BJ (cell line): ENCODE measurements at places on chromosomes 11 and 22.

DNA sequence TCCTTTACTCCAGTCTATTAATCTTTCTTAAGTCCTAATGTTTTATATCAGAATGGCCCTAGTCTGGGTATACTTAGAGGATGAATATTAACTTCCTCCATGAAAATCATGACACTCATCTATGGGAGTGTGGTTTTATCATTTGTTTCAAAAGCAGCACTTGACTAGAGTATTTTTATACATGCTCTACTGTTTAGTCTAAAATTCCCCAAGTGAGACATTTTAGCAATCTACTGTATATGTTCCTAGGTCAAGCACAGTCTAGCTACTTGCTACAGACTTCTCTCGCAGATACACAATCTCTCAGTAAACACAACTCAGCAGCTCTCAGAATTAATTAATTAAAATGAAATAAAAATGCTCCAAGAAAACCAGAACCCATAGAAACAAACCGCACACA, 2.9 kb upstream of the HBB start:
- no peak for DNase-seq

- DNase-seq: no peak
These were observed 14.4 kb upstream of the EIF4G2 start for GRCh38 chr11:10823152-10823579.

DNA sequence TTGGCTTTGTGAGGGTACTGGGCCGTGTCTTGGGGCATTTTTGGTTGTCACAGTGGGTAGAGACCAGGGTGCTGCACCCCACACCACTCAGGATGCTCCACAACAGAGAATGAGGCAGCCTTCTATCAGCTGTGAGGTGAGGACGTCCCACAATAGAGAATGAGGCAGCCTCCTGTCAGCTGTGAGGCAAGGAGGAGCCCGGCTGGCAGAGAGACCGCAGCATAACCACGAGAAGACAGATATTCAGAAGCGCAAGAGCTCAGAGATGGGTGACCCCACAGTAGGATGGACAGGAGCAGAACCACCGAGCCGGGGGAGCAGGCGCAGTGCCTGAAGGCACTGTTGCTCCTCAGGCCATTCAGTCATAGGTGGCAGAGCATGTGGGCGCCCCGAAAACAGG, 47.6 kb downstream of the AP2A2 start:
- no peak for DNase-seq

GRCh38 chr22:37187552-37187890, 526 bp downstream of the C1QTNF6 start:
- no peak for DNase-seq

DNA sequence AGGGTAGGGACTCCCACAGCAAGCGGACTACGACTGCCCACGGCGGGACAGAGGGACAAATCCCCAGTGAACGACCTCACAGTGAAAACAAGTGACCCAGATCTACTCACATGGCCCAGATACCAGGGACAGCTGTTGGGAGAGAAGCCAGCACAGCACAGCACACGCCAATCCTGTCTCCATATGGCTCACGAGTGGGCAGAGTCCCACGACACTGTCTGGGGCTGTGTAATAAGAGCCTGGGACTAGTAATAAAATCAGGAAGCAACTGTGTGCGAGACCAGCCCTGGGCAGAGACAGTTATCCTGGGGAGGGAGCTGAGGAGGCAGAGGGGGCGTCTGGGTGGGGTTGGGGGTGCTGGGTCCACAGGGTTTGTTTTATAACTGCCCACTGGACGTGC, 385.0 kb downstream of the CTTN start:
- DNase-seq: no peak

- no peak for DNase-seq
These were observed 126.5 kb downstream of the CHST1 start for GRCh38 chr11:45538939-45539338.
